NCI-H1105 treated with DMSO at 0.1 percent for 48 hours (cell line): ENCODE measurements at places on chromosomes 11 and 22.

GRCh38 chr11:64304316-64305072 lies 830 bp upstream of the ESRRA start:
- DNase-seq = peak; percentile 89

DNA sequence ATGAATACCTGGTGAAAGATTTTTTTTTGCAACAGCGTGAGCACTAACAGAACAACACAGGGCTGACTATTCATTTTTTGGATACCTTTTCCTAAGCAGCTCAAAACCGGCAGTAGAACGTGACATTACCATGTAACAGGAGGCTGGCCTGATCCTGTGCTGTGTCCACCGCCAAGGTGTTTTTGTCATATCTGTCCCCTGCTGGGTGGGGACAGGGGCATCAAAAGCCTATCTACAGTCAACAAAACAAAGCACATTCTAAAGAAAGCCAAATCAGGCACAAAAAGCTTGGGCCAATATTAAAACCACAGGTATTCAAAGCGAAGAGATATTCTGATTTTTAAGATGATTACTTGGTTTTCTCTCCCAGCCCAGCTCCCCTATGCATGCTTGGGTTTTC lies 151.2 kb downstream of the LRRC4C start:
- DNase-seq = no peak

GRCh38 chr11:34451053-34451452 lies 12.3 kb downstream of the CAT start:
- no peak for DNase-seq

DNA sequence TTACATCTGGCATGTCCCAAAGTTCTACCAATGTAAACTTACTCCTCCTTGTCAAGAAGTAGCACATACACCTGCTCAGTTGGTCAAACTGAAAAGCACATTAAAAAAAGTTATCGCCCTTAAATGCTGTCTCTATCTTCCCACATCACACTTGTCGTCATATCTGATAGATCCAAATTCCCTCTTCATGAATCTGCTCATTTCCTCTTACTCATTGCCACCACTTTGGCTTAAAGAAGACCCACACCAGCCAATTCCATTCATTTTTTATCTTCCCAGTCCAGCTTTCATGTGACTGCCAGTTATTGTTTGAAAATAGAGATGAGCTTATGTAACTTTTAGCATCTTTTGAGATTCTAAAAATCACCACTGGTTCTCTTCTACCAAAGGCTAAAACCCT lies 305.9 kb upstream of the MTNR1B start:
- DNase-seq = no peak

GRCh38 chr11:124147951-124148350 lies 32.7 kb downstream of the VWA5A start:
- no peak for DNase-seq

DNA sequence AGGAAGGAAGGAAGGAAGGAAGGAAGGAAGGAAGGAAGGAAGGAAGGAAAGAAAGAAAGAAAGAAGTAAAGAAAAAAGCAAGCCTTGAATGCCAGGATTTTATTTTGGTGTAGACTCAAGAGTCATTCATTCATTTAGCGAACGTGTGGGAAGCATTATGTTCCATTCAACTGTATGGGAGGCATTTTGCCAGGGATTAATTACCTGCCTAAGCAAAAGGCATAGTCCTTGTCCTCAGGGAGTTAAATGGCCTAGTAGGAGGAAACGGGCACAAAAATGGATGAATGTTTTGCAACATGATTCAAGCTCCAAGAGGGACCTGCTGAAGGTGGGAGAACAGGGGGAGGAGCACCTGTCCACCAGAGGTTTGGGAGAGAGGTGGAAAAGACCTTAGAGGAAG lies 16.2 kb upstream of the ZNRF3 start:
- DNase-seq = no peak

- DNase-seq = no peak
Measured at GRCh38 chr11:85726381-85726780, 40.4 kb upstream of the CCDC89 start.

DNA sequence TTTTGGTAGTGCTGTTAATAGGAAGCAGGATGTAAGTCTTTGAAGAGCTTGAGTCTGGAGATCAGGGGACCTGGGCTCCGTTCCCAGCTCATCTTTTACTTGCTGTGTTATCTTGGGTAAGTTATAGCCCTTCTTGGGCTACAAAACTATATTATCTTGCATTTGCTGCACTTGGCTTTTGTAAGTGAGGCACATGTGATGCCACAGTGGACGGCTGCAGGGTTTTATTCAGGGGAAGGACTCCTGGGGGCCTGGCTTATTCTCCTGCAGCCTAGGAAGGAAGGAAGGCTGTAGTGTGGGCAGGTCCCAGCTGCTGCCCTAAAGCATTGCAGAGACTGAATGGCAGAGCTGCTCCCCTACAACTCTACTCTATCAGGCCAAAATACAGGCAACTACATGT lies 6.4 kb downstream of the CD82 start:
- no peak for DNase-seq

GRCh38 chr11:113311536-113311935 lies 2.8 kb upstream of the TTC12 start:
- DNase-seq = no peak

DNA sequence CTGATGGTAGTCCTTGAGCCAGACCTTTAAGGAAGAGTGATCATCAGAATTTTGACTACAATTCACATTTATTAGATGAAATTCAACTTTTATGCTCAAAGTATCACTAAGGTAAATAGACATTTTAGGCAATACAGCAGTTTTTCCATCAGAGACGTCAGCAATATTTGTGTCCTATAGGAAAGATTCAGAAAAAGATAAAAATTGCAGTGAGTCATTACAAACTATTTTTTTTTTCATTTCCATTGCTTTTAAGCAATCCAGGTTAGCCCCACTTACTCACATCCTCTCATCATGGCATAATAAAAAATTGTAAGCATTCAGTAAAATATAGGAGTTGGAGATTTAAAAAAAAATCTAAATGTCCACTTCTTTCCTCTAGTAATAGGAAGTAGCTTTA lies 46.9 kb downstream of the MSANTD4 start:
- no peak for DNase-seq

- no peak for DNase-seq
Measured at GRCh38 chr22:44405661-44406060, 92.4 kb downstream of the RTL6 start.

DNA sequence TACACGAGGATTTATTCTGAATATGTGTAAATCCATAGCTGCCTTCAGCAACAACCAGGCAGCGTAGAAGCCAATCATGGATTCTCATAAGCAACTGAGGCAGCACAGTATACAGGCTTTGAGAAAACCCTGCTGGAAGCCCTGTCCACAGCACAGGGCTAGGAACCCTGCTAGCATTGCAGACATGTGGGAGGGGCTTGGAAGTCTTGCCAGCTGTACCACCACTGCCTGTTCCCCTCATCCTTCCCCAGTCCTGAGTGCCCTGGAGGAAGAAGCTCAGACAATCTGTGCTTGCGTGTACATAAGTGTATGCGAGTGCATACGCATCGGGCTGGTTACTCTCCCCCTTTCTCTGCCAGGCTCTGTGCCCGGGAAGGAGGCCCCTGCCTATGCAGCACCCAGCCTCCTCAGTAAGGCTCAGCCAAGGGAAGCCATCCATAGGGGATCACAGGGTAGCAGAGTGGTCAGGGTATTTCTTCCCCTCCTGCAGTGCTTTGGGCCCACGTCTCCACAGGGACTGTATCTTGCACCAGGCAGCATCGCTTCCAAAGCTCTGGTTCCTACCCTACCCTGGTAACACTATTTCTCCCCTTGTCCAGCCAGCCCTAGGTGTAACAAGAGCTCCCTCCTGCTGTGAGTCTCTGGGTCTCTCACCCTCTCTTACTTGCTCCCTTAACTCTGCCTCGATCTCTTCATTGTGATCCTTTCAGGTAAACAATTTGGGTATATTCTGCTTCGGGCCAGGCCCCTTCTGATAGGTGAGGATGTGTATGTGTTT lies 90.5 kb downstream of the GALNT18 start:
- DNase-seq = no peak

DNA sequence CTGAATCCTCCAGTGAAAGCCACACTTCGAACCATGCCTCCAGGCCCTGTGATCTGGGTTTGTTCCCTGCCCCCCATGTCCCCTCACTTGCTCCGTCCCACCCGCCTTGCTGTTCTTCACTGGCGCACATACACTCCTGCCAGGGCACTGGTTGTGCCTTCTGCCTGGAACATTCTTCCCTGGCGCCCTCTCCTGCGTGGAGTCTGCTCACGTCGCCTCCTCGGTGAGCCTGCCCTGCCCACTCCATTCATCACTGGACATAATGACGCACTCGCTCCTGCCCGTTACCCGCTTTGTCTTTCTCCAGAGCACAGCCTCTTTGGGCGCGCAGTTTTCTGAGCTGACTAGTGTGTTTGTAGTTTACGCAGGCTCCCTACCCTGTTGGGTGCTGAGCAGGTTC lies 21.0 kb upstream of the MIEF1 start:
- DNase-seq = no peak

DNA sequence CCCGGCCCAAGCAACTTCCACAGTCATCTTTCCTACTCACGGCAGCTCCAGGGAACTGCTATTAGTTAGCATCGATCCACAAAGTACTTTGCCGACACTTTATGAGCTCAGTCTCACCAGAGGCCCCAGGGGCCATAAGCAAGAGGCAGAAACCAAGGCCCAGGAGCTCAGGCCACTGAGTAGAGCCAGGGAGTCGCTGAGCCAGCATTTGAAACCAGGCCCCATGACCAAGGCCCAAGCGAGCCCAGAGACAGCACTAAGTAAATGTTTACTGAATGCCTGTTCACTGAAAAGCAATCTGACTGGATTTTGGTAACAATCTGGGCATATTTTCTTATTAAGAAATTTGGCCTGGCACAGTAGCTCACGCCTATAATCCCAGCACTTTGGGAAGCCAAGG lies 43.3 kb downstream of the ARRB1 start:
- no peak for DNase-seq

DNA sequence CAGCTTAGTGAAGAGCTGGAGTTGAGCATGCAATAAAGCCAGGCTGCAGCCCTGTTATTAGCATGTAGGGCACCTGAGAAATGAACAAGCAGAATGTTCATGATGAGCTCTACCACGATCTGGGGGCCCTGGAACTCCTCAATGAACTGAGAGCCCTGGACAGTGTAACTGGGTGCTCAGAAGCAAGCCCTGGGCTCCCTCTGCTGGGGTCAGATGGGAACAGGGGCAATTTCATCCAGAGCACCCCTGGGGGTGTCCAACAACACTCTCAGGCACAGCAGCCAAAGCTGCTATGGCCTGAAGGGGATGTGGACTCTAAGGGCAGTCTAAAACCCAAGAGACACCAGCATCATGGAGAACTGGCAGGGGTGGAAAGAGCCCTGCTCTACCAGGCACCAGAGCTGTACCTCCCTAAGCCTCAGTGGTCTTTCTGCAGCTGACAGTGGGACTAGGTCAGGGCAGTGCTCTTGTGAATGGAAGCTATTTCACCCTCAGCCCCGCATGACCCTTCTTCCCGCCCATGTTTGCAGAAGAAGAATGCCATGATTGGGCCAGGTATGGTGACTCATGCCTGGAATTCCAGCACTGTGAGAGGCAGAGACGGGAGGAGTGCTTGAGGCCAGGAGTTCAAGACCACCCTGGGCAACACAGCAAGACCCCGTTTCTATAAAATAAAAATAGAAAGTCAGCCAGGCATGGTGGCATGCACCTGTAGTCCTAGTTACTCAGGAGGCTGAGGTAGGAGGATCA lies 28.9 kb downstream of the THOC5 start:
- peak; percentile 0 for DNase-seq

- DNase-seq = peak; percentile 25
Measured at GRCh38 chr22:40747361-40747760, 68.1 kb downstream of the MCHR1 start.

- DNase-seq = no peak
Measured at GRCh38 chr11:126978165-126978564, 22.4 kb downstream of the KIRREL3 start.

DNA sequence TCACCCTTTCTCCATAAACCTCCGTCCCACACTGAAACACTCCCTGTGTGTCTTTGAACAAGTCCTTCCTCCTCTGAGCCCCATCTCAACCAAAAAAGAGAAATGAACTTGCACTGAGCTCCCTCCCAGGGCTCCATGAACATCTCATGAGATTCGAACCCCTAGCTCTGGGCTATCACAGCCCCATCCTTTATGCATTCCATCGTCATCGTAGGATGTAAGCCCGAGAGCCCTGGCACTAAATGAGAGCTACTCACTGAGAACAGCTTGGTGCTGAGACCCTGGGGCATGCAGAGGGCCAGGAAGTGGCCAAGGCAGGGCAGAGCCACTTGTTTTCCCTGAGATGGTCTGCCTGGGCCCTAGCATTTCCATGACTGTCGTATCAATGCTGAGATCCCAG lies 12.9 kb upstream of the SLC43A3 start:
- DNase-seq = no peak

DNA sequence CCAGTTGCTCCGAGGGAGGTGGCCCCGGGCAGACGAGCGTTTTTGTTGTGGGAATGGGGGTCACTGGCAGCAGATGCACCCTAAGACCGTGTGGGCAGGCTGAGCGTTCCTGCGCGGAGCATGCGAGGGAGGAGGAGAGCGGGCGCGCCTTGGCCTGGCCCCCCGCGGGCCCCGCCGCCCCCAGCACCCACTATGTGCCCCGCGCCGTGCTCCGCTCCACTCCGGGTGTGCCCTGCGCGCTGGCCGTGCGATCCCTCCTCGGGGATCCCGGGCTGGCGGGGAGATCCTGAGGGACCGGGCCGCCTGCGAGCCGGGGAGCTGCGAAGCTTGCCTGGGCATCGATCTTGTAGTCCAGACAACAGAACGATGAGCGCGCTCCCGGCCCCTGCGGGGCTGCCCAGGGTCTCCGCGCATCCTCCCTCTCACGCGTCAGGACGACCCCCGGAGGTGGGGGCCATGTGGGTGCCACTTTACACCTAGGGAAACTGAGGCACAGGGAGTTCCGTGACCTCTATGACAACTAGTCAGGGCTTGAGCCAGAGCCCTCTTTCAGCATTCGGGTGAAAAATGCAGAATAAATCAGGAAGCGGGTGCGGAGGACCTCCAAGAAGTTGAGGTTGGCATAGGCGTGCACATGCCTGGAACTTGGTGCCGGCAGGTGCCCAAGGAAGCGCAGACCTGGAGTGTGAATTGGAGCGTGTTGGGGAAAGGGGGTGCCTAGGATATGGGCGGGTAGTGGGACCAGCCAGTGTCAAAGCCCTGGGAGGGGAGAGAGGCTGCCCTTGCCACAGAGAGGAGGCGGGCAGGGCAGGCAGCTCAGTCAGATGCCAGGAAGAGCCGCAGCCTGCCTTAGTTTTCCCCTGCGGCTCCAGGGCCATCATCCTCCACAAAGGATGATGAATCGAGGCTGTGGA lies 1.3 kb upstream of the KMT5B start:
- DNase-seq = peak; percentile 21
